ENCODE measurements at places on chromosomes 1 and 21.

DNA sequence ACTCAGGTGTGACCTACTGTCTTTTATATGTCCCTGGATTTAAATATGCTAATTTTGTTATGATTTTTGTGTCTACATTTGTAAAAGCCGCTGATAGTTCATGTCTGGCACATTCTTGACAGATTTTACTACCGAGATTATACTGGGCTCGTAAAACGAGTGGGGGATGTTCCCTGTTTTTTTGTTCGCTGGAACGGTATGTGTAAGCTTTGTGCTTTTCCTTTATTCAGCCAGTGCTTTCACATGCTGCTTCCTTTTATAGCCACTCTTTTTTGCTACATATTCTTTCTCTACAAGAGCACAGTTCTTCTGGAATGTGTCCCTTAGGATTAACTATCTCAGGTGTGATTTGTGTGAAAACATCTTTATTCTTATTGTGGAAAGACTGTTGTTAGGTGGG, 46.6 kb downstream of the ADARB1 start:
- DNase-seq: no peak

DNA sequence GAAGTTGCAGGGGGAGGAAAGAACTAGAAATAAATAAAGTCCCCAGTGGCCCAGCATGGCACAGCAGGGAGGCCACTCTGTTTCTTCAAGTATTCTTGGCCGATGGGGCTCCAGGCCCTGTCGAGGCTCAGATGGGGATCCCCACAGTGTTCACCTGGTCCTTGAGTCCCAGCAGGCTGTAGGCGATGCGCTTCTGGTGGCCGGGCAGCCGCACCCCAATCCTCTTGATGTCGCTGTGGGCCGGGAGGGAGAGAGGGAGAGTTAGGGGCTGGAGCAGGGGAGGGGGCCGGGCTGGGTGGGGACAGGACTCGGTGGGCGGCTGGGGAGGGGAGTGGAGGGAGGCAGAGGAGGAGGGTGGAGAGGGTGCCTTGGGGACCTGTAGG, 30.8 kb downstream of the EPHA2 start:
- DNase-seq: no peak

- no peak for DNase-seq
Measured at GRCh38 chr1:11391886-11392285, 87.1 kb upstream of the DISP3 start.

- DNase-seq: no peak
Measured at GRCh38 chr1:70462611-70463010, 51.5 kb downstream of the CTH start.
